ENCODE measurements at places on chromosomes 6 and 20.

GRCh38 chr6:132893772-132894490, 79.6 kb downstream of the RPS12 start:
- DNase-seq: no peak

DNA sequence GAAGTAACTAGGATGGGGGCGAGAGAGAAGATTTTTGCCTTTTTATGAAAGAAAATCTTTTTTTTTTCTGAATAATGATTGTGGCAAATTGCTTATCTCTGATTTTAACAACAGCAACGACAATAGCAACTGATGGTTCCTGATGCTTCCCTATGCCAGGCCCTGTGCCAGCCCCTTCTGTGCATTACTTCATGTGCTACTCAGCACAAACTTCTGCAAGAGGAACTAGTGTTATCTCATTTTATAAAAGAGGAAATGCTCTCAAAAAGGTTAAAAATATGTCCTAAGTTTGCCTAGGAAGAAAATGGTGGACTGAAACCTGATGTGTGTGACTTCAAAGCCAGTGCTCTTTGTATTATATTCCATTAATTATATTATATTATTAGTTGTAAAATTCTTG, 74.0 kb upstream of the RALGAPA2 start:
- no peak for DNase-seq

- DNase-seq: no peak
Observed at GRCh38 chr6:13396241-13396792, 68.0 kb upstream of the TBC1D7 start.

GRCh38 chr20:14915356-14915755, 577.9 kb upstream of the FLRT3 start:
- no peak for DNase-seq

- no peak for DNase-seq
Observed at GRCh38 chr6:163263196-163263595, 151.3 kb upstream of the QKI start.

DNA sequence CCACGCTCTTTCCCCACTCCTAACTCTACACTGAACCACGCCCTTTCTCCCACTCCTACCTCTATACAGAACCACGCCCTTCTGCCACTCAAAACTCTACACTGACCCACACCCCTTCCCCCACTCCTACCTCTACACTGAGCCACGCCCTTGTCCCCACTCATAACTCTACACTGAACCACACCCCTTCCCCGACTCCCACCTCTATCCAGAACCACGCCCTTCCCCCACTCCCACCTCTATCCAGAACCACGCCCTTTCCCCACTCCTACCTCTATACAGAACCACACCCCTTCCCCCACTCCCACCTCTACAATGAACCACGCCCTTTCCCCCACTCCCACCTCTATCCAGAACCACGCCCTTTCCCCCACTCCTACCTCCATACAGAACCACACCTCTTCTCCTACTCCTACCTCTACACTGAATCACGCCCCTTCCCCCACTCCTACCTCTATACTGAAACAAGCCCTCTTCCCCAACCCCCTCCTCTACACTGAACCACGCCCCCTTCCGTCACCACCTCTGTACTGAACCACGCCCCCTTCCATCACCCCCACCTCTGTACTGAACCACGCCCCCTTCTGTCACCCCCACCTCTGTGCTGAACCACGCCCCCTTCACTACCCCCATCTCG, 10.1 kb downstream of the PXMP4 start:
- DNase-seq: no peak

GRCh38 chr6:166351715-166352285, 9.5 kb upstream of the SFT2D1 start:
- no peak for DNase-seq

DNA sequence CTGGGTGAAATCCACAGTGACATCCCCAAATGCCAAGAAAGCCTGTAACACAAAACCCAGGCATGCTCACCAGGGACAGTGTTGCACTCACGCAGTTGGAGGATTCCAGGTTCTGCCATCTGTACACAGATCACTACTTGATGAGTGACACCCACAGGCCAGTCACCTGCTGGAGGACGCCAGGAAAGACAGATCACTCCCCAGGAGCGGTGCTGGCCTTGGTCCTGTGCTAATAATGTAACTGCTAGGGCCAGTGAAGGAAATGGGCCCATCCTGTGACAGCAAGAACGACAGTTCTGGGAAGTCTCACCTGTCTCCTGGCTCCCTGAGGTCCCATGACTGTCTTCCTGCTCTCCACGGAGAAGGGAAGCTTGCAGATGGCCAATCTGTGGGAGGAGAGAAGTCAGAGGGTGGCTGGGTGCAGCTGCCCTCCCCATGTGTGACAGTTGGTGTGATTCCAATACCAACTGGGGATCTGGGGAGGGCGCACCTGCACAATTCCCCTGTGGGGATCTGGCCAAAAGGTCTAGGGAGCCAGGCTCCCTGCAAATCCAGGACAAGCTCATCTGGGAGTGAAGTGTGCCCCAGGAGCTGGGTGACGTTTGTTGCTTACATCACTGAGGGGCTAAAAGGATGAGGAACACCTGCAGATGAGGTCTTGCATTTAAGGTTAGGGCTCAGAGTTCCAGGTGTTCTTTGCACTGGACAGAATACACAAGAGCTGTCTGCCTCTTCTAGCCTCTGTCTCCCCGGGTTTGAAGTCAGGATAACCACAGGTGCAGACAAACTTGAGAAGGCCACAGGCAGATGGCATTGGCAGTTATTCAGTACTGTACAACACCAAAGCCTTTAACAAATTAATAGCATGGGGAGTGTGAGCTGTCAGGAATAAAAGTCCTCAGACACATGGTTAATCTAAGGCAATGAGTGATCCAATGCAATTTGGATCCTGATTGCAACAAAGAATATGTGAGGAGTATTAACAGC, 10.3 kb downstream of the ZNF337 start:
- DNase-seq: no peak

GRCh38 chr6:158460602-158461169, 99.2 kb upstream of the TMEM181 start:
- DNase-seq: no peak

DNA sequence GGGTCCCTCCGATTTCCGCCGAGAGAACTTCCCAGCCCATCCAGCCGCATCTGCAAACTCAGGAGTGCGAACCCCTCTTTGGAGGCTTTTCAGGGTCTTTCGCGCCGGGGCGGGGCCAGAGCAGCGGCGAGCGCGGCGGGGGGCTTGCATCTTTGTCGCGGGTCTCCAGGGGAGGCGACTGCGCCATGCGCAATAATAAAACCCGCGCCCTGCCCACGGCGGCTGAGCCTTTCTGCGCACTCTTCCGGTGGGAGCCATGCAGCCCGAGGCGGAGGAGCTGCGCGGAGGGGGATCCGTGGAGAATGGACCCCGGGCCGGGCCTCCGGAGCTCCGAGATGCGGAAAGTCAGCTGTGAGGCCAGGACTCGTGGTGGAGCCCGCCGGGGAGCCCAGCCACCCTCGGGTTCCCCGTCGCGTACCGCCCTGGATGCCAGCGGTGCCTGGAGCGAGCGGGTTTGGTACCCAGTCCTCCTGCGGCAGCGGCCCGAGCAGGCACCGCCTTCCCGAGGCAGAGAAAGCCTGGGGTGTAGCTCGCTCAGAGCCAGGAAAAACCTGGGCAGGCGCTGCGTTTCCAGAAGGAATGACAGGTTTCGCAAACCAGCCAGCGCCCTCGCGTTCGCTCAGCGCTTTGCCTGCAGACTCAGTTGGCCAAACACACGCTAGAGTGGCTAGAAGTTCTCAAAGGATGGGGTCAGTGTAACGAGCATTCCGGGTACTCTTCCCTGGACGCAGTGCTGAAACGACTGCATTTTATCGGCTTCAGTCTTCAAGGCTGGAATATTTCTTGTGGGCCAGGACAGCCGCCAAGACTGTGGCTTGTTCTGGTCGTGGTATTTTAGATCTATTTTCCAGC, 1.2 kb downstream of the AKAP12 start:
- no peak for DNase-seq

GRCh38 chr6:110826236-110827129, 11.2 kb upstream of the CDK19 start:
- DNase-seq: no peak

DNA sequence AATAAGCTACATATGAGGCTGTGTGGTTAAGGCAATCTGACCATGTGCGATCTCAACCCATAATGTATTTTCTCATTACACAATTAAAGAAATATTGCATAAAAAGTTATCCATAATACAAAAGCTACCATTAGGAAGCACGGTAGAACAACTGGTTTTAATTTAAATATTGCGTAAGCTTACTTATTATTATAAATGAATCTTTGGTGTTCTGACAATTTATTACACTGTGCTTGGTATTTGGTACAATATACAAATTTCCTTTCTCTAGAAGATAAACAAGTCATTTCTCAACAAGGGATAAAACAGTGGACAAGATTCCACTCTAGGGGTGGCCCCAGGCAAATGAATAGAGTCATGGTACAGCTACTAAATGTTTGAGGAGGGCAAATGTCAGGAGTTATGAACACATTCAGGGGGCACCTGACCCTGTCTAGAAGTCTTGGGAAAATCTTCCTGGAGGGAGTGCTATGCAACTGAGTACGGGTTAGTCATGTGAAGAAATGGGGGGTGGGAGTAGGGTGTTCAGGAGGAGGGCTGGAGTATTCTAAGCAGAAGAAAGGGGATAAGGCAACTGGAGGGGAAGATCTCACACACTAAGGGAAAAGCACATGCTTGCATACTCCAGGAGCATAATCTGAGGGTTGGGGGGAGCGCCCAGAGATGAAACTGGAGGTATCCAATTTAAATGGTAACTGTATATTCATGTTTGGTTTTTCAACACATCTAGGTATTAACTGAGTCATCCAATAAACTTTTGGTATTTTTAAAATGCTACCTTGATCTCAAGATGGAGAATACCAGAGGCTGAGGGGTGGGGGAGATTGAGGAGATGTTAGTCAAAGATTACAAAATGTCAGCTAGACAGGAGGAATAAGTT, 296.9 kb upstream of the SGK1 start:
- no peak for DNase-seq

DNA sequence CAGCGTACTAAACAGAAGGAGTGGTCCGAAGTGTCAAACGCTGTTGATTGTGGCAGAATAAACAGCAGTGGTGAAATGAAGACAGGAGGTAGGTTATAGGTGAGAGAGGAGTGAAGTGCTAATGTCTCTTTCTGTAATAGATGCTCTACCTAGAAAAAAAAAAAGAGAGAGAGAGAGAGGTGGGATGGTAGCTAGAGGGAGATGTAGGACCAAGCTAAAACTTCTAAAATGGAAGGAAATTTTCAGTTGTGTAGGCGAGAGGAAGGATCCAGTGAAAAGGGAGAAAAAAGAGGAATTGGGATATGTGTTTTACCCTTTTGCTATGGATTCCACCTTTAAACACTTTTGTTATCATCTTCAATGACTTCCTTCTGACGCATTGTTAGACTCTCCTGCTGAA, 126.5 kb upstream of the BMP2 start:
- no peak for DNase-seq

DNA sequence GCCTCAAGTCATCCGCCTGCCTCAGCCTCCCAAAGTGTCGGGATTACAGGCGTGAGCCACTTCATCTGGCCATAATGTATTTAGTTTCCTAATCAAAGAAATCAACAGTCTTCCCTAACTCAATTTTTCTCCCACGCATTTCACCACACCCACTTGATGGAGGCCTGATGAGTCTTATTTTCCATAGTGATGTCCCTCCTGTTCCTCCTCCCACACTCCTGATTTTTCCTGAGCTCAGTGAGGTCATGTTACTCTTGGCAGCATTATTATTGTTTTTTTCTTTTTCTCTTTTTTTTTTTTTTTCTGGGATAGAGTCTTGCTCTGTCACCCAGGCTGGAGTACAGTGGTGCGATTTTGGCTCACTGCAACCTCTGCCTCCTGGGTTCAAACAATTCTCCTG, 8.9 kb downstream of the ABRACL start:
- DNase-seq: no peak

DNA sequence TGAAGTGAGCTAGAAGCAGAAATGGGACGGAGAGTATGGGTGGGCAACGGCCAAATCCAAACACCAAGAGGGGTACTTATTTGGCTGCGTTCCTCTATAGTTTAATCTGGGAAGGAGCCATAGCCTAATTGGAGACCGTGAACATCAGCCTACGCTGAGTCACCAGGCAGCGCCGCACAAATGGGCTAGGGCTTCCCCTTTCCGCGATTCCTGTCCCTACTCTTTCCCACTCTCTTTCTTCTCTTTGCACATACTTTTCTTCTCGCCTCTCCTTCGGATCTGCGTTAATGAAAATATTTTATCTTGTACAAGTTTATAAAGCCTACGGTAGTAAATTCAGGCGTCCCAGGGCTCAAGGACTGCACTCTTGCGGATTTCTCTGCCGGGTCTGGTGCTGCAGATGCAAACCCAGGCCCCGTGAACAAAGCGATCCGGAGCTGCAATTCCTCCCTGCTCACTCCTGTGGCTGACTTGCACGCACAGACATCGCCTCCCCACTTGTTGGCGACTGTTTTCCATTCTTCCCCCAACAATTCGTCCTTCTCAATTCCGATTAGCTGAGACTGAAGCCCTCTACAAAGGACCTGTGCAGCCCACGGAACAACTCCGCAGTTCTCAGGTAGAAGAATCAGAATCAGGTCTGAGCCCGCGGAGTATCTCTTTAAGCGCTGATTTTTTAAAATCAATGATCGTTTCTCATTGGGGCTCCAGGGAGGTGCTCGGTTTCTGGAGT, 4.2 kb upstream of the TBX18 start:
- no peak for DNase-seq

GRCh38 chr6:46011188-46012085, 4.2 kb downstream of the CLIC5 start:
- DNase-seq: peak; percentile 37

GRCh38 chr6:91435630-91436029, 848.8 kb upstream of the MAP3K7 start:
- DNase-seq: no peak
